H9 (cell line): ENCODE measurements at places on chromosomes 1 and 21.

DNA sequence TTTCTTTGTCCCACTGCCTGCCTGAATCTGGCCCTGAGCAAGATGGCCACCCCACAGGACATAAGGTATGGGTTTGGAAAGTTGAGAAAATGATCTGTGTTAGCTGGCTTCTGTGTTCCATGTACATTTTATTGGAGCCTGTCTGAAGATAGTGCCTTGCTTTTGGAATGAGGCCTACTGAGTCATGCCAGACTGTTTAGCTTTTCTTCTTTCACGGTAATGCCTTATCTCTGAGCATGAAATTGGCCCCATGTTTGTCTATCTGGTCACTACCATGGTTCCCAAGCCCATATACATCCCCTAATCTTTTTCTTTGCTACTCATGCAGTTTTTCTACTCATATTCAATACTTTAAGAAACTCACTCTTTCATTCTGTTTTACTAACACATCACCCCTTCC lies 85.1 kb upstream of the LMO4 start:
- H3K4me3 ChIP-seq = no peak overlapping the region
- peaks cover 1% of the 10 kb centered on the region; the same call in 1 of the 3 replicates for H3K36me3 ChIP-seq
- no peak overlapping the region for H3K27ac ChIP-seq

DNA sequence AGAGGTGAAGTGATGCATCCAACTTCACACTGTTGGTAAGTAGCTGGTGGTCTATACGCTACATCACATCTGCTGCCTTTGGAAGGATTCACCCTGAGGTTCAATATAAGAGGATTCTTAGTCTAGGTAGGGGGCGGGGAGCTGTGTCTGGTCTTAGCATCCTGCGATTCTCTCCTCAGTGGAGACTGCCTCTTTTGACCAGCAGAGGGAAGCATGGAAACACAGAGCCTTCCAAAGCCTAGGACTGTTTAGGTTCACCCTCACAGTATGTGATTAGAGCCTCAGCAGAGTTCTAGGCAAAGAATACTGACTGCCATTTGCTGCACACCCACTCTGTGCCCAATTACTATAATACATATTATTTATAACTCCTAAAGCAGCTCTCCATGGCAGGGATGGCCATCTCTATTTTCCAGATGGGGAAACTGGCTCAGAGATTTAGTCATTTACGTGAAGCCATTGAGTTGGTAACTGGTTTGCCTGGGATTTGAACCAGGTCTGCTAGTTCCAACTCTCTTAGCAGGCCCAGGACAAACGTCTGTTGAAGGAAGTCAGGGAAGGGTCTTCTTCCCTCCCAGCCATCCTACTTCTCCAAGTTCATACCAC lies 28.9 kb upstream of the EFCAB14 start:
- H3K27me3 ChIP-seq = no peaks in the 10 kb centered on the region
- no peaks in the 10 kb centered on the region for H3K4me1 ChIP-seq
- no peak overlapping the region for H3K4me3 ChIP-seq
- DNase-seq = peak; percentile 71
- no peaks in the 10 kb centered on the region for H3K36me3 ChIP-seq

GRCh38 chr1:119001181-119002027 lies 13.3 kb upstream of the TBX15 start:
- no peaks in the 10 kb centered on the region; the same call in 2 of the 3 replicates for H3K36me3 ChIP-seq
- DNase-seq = peak; percentile 46
- peak overlapping the region; percentile 53 for H3K4me3 ChIP-seq
- H3K27ac ChIP-seq = no peak overlapping the region

GRCh38 chr1:6177681-6178380 lies 2.3 kb downstream of the CHD5 start:
- peaks cover 14% of the 10 kb centered on the region; the same call in 1 of the 2 replicates for H3K27me3 ChIP-seq
- no peaks in the 10 kb centered on the region for H3K36me3 ChIP-seq
- no peak for DNase-seq

DNA sequence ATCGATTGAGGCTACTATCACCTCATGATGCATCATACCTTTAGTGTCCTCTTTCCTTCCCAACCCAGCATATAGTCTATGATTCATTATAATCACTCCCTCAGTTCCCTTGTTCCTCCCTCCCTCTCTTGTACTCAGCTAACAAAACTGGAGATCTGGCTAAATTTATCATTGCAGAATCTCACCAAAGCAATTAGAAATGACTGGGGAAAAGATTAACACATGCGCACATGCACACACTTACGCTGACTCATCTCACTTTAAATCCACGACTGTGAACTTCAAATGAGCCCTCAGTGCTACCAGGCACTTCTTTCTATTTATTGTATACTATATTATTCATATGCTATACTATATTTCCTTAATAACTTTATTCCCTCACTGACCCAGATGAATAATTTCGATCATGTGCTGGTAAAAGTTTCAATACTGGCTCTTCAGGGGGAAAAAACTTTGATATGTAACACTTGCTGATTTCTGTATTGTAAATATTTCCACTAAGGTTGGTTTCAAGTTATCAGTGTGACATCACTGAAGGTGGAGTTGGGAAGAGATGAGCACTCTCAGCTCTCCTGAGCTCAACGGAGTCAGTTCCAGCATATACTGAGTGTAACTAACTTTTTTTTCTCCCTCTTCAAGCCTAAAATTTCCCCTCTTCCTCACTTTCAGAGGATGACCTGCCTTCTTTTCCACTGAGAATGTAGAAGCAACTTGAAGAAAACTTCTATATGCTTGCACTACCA lies 613.7 kb upstream of the B3GALT2 start:
- no peaks in the 10 kb centered on the region for H3K27me3 ChIP-seq
- H3K27ac ChIP-seq = no peak overlapping the region
- H3K4me1 ChIP-seq = no peaks in the 10 kb centered on the region

- DNase-seq = no peak
- peaks cover 6% of the 10 kb centered on the region for H3K36me3 ChIP-seq
- H3K27me3 ChIP-seq = no peaks in the 10 kb centered on the region; the same call in 1 of the 2 replicates
Measured at GRCh38 chr1:6686294-6686693, 15.3 kb downstream of the DNAJC11 start.

DNA sequence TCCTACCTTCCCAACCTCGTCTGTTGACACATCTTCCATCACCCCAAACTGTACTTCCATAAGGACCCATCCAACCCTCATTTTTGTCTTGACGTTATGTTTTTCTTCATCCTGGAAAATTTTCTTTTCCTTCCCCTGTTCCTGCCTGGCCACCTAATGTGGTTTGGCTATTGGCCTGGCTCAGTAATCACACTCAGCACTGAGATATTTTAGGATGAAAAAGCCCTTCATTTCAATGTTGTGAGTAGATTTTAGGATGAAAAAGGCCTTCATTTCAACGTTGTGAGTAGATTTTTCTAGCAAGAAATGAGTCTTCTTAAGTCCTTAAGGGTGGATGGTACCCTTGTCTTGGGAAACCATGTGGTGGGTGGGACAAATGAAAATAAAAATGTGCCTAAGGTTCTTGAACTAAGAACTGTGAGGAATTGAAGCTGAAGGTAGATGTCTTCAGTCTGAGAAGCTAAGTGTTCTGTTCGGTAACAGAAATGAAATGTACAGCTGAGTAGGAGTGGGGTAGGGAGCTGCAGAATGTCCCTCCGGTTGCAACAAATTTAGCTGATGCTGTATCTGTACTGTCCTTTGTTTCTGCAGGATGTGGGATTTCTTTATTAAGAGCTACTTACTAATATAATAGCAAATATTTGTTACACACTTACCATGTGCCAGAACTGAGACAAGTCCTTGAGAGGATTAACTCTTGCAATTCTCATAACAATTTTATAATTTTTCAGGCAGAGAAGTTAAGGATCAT lies 36.1 kb downstream of the DNTTIP2 start:
- DNase-seq = no peak
- H3K4me3 ChIP-seq = no peak overlapping the region
- H3K27me3 ChIP-seq = no peaks in the 10 kb centered on the region

- no peak for DNase-seq
- peaks cover 5% of the 10 kb centered on the region; the same call in 1 of the 2 replicates for H3K4me1 ChIP-seq
- H3K4me3 ChIP-seq = no peak overlapping the region
- H3K27me3 ChIP-seq = peaks cover 6% of the 10 kb centered on the region; the same call in 1 of the 2 replicates
- H3K27ac ChIP-seq = no peak overlapping the region
Measured at GRCh38 chr1:44497422-44498170, 92.5 kb downstream of the RNF220 start.

GRCh38 chr1:40462956-40463590 lies 12.8 kb downstream of the ZFP69B start:
- no peak for DNase-seq
- peaks cover 98% of the 10 kb centered on the region for H3K36me3 ChIP-seq
- H3K4me1 ChIP-seq = no peaks in the 10 kb centered on the region
- no peak overlapping the region for H3K27ac ChIP-seq
- no peaks in the 10 kb centered on the region for H3K27me3 ChIP-seq

DNA sequence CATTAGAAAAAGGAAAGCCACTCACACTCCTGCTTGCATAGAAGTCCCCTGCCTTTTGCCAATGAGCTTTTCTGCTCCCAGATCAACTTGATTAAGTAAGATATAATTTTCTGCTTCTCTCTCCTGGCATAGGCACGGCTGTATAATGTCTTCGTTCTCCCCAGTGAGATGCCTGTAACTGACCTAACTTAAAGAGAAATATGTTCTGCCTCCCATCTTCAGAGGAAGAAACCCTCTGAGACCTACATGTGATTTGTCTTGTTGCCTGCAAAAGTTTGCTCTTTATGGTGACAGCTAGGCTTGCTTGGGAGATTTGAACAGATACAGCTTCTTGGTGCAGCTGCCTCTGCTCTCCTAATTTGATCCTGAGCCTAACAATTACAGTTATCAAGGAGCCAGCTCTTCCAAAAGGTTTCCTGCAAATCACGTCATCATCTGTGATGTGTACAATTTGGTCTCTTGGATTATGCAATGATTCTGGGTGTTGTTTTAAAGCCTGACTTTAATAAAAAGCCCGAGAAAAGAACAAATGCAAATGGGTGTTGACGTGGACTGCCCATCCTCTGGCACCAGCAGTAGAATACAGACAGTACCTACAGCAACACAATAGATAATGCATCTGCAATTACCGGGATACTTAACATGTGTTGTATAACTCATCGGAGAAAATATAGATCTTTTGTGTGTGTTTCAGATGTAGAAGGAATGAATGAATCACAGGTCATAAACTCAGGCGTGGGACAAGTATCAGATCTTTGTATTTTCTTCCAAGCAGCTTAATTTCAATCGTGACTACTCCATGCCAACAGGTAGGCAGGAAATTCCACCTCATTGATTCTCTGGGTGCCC lies 76.2 kb upstream of the KAZN start:
- no peaks in the 10 kb centered on the region; the same call in 1 of the 2 replicates for H3K4me1 ChIP-seq
- H3K27ac ChIP-seq = no peak overlapping the region
- DNase-seq = no peak
- H3K4me3 ChIP-seq = no peak overlapping the region
- no peaks in the 10 kb centered on the region for H3K27me3 ChIP-seq

DNA sequence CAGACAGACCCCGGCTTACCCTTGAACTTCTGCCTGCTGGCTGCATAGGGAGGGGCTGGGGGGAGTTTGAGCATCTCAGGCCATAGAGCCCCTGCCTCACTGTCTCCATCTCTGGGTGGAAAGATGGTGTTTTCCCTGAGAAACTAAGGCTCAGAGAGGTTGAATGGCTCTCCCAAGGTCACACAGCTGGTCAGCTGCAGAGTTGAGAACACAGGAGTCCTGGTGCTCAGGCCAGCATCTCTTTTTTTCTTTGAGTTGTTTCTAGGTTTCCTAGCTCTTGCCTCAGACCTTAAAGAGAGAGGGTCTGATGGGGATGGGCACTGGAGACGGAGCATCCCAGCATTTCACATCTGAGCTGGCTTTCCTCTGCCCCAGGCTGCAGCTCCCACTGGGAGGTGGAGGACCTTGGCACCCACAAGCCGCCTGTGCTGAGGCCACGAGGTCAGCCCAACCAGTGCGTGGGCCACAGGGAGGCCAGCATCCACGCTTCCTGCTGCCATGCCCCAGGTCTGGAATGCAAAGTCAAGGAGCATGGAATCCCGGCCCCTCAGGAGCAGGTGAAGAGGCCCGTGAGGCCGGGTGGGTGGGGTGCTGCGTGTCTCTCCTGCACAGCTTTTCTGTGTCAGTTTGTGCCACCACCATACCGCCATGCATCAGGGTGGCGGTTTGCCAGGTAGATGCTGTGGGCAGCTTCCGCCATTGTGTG lies 21.8 kb downstream of the PCSK9 start:
- H3K36me3 ChIP-seq = peaks cover 77% of the 10 kb centered on the region
- peak; percentile 26 for DNase-seq
- no peak overlapping the region for H3K4me3 ChIP-seq
- H3K4me1 ChIP-seq = no peaks in the 10 kb centered on the region

DNA sequence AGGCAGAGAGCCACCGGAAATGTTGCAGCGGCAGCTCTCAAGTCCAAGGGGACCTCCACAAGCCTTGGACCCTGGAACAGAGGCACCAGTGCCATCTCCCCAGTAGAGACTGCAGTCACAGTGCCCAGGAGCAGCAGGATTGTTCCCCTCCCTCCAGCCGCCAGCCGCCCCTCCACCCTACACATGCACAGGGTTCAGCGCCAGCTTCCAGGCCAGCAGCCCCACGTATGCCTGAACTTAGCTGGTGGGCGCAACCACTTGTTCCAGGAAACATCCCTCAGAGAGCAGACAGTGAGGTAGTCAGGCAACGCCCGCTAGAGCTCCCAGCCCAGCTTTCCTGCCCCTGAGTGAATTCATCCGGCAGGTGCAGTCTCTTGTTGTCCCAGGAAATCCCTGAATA lies 1098.1 kb upstream of the NCAM2 start:
- no peaks in the 10 kb centered on the region for H3K27me3 ChIP-seq
- H3K4me1 ChIP-seq = no peaks in the 10 kb centered on the region
- no peak overlapping the region for H3K27ac ChIP-seq
- no peak overlapping the region for H3K4me3 ChIP-seq
- H3K36me3 ChIP-seq = peaks cover 3% of the 10 kb centered on the region; the same call in 1 of the 3 replicates
- no peak for DNase-seq

DNA sequence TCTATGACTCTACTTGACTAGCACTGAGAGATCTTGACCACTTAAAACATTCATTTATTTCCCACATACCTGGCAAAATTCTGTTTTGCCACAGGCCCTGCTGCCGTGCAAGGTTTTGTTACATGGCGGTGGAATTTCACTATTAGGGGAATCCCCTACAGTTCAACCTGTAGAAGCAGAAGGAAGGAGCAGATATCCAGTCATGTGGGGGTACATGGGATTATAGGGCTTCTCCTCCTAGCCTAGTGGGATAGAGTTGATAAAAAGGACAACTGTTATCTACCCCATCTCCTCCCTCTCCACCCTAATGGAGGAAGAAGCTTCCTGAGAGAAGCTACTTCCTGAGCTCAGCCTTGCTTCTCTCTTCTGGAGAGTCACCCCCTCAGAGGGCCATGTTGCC lies 17.7 kb upstream of the PROK1 start:
- no peaks in the 10 kb centered on the region; the same call in 1 of the 2 replicates for H3K27me3 ChIP-seq
- no peak for DNase-seq
- H3K4me3 ChIP-seq = no peak overlapping the region
- no peaks in the 10 kb centered on the region; the same call in 1 of the 2 replicates for H3K4me1 ChIP-seq
- H3K27ac ChIP-seq = no peak overlapping the region

GRCh38 chr1:216710598-216711333 lies 12.5 kb downstream of the ESRRG start:
- H3K4me3 ChIP-seq = no peak overlapping the region
- DNase-seq = no peak
- no peaks in the 10 kb centered on the region for H3K36me3 ChIP-seq
- H3K27ac ChIP-seq = no peak overlapping the region

DNA sequence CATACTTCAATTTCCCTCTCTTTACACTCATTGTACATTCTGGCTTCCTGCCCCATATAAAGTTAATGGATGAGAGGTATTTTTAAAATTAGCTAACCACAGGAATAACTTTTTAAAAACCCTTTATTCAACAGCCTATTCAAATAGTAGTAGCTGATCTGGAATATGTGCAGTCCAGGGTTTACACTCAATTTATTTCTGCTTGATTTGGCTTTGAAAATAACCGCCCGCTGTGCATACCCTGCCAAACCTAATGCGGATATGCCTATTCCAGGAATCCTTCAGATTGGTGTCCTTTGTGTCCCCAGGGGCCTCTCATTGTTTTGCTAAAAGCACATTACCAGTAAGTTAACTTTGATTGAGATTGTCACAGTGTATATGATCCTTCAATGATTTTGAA lies 1686.2 kb downstream of the PLA2G4A start:
- no peak for DNase-seq
- H3K27ac ChIP-seq = no peak overlapping the region
- no peaks in the 10 kb centered on the region for H3K27me3 ChIP-seq
- H3K4me1 ChIP-seq = no peaks in the 10 kb centered on the region
- no peak overlapping the region for H3K4me3 ChIP-seq
